ENCODE measurements at places on chromosomes 5 and 9. TPM values are rescaled to one million over a fixed set of nuclear protein-coding genes. Genes with fewer than 3 reads are reported as not detected.

The DPH7 gene
- total RNA-seq: 30.1 TPM

The SMAD5 gene
- total RNA-seq: 5.8 TPM

The OTP gene
- not detected for total RNA-seq

The MYOZ3 gene
- total RNA-seq: 0.09 TPM

The CSF1R gene
- total RNA-seq: not detected

The ITK gene
- 308 TPM for total RNA-seq

The OR1K1 gene
- not detected for total RNA-seq

DNA sequence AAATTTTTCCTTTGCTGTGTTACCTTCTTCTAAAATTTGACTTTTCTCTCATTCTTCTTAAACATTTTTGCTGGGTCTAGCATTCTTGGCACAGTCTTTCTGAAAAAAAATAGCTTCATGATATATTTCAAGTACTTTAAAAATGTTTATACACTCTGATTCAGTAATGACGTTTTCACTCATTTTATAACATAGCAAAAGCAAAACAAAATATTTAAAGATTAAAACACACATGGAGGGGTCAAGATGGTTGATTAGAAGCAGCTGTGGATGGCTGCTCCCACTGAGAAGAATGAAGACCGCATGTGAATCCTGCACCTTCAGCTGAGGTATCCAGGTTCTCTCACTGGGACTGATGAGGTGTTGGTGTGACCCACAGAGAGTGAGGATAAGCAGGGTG is 188.2 kb downstream of the SGCD start:
- no peak for DNase-seq

GRCh38 chr5:176660530-176660859 is 13.2 kb downstream of the TSPAN17 start:
- DNase-seq: no peak

- no peak for DNase-seq
Observed at GRCh38 chr9:96245399-96245798, 56.6 kb downstream of the HSD17B3 start.
